Activated CD4-positive, alpha-beta T cell treated with anti-CD3 and anti-CD28 coated beads, Interleukin-2, amount 50 U/mL, for 24 hours (primary cell): ENCODE measurements at places on chromosomes 16 and 17.

DNA sequence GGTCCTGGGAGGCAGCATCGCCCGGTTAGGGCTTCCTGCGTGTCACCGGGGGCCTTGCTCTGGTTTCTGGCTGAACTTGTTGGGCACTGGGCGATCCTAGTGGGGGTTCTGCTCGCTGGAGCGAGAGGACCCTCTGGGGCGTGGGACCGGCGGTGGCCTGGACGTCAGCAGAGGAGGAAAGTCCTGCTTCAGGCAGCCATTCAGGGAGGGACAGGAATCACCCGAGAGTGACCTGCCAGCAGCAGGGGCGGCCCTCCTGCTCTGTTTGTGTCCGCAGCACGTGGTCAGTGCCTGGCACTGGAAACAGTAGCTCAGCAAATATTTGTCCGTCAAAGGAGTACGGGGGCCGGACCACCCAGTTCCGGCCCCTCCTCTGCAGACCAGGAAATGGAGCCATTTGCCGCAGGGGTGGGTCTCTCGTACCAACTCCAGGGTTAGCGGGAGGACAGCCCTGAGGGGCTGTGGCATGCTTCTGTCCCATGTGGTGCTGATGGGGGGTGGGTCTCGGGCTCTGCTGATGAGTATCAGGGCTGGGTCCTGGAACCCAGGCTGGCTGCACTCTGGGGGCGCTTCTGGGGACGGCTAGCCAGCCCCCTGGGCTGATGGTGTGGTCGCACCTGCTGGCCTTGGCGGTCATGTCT, 48.3 kb downstream of the BAIAP2 start:
- no peak for DNase-seq

DNA sequence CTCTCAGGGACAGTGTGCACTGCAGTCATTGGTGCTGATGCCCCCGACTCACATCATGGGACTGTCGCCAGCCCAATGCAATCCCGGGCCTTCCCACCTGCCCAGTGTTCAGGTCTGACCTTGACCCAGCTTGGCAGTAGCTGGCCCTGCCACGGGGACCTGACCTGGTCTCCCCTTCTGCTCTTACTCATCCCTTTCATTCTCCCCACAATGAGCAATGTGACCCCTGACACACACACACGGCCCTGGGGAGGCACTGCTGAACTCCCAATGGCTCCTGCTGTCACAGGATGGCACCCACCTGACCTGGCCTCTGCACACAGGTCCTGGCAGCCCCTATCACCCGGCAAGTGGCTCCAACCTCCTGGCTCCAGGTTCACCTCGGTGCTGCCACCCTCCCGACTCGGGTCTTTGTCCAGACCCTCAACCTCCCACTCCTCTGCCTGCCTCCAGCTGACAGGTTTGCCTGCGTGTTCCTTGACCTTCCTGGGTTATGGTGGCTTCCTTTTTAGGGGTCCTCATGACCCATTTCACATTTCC, 6.6 kb downstream of the CD300C start:
- no peak for DNase-seq

GRCh38 chr17:50920041-50920410, 53.9 kb upstream of the TOB1 start:
- no peak for DNase-seq

GRCh38 chr16:80515374-80515773, 25.4 kb upstream of the DYNLRB2 start:
- DNase-seq, result no peak
